A549 treated with Mapracorat at 1 μM for 4 hours (cell line): ENCODE measurements at places on chromosomes 11 and 22. TPM values are rescaled to one million over a fixed set of nuclear protein-coding genes. Genes with fewer than 3 reads are reported as not detected.

The PTDSS2 gene
- total RNA-seq, result 33.8 to 48.0 TPM (median 43.2 TPM) in 5 replicates

The MMP27 gene
- not detected in 5 replicates for total RNA-seq

The GSTT2B gene
- 0.28 to 0.43 TPM (median 0.39 TPM) in 5 replicates for total RNA-seq

The SNX15 gene
- 19.9 to 24.2 TPM (median 23.1 TPM) in 5 replicates for total RNA-seq

The CALCA gene
- 0.12 TPM in 1 of 5 replicates, not detected in the others for total RNA-seq

The KCNQ1OT1 gene
- 0.04 to 0.08 TPM (median 0.06 TPM) in 5 replicates for total RNA-seq

The ABCG4 gene
- total RNA-seq, result 0.16 to 0.50 TPM (median 0.34 TPM) in 5 replicates

The CD3E gene
- not detected in 5 replicates for total RNA-seq

The APOC3 gene
- total RNA-seq, result not detected in 5 replicates

The SAA4 gene
- not detected in 5 replicates for total RNA-seq

The OR51I1 gene
- total RNA-seq, result not detected in 5 replicates

The KCTD21 gene
- total RNA-seq, result 7.2 to 8.8 TPM (median 7.7 TPM) in 5 replicates

The SYTL2 gene
- total RNA-seq, result 8.8 to 14.6 TPM (median 9.5 TPM) in 5 replicates

The GUCY1A2 gene
- 0.04 to 0.08 TPM (median 0.06 TPM) in 5 replicates for total RNA-seq

The ASRGL1 gene
- 9.6 to 14.3 TPM (median 13.2 TPM) in 5 replicates for total RNA-seq

The CCDC116 gene
- 0.06 to 0.13 TPM (median 0.06 TPM) in 3 of 5 replicates, not detected in the others for total RNA-seq
